ENCODE measurements at places on chromosomes 7 and 10.

DNA sequence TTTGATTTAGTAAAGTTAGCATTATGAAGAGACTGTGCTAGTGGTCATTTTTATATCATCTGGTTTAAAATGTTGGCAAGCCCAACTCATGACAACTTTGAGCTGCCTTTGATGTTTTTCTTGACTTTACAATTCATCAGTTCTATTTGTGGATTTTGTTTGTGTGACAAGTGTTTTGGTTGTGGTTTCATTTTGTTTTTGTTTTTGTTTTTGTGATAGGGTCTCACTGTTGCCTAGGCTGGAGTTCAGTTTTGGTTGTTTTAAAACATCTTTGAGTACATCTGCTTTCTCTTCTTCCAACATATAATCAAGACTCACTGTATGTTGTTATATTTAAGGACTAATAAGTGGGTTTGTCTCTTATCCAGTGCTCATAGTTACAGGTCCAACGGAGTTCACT, 17.6 kb upstream of the SFR1 start:
- DNase-seq = no peak

DNA sequence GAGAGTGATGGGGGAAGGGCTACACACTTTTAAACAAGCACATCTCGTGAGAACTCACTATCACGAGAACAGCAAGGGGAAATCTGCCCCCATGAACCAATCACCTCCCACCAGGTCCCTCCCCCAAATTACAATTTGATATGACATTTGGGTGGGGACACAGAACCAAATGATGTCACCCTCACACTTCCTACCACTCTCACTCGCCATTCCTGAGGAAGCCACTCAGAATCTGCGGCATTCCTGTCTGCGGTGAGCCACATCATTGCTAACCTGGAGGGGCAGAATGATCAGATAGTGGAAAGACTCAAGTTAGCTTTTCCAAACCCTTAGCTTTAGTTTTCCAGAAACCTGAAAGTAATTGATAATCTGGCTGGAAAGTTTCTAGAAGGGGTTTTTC, 66.9 kb downstream of the MYO3A start:
- no peak for DNase-seq

GRCh38 chr7:130379921-130380860, at the start of gene CPA1:
Gene CPA1 (plus strand): TSS chr7:130380494. CDS start chr7:130380521, 27 bp downstream.
- DNase-seq = no peak

DNA sequence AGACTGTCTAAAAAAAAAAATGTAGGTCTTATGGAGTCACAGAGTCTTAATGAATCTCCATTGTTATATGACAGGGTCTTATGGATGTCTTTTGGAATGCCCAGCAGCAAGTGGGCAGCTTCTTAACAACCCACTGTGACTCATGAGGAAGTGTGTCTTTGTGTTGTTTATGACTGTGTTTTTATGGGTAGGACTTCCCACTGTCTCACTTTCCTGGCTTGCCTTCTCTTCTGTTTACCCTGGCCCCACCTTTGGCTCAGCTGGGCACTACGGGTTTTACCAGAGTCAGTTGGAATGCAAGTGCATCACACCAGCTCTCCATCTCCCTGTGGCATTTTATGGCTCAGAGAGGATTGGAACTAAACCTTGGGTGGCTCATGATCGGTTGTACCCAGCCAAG, 580.5 kb downstream of the AUTS2 start:
- DNase-seq = no peak

DNA sequence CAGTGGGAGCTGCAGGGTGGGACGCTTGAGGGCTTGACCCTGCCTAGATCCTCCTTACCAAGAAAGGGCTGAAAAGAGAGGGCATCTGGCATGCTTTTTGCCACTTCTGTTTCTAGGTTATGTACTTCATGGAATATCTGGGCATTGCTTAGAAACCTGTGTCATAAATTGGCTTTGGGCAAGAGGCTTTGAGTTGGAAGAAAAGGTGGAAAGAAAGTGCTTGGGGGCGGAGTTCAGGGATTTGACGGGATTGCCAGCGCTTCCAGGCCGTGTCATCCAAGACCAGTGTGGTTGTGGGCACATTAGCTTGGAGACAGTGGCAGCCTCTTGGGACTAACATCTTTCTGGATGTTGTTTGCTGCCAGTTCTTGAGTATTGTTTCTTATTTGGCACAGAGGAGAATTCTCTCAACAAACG, 825 bp downstream of the ZNF862 start:
- no peak for DNase-seq

- no peak for DNase-seq
These were observed 149.9 kb downstream of the ANKRD30A start for GRCh38 chr10:37275216-37275777.

DNA sequence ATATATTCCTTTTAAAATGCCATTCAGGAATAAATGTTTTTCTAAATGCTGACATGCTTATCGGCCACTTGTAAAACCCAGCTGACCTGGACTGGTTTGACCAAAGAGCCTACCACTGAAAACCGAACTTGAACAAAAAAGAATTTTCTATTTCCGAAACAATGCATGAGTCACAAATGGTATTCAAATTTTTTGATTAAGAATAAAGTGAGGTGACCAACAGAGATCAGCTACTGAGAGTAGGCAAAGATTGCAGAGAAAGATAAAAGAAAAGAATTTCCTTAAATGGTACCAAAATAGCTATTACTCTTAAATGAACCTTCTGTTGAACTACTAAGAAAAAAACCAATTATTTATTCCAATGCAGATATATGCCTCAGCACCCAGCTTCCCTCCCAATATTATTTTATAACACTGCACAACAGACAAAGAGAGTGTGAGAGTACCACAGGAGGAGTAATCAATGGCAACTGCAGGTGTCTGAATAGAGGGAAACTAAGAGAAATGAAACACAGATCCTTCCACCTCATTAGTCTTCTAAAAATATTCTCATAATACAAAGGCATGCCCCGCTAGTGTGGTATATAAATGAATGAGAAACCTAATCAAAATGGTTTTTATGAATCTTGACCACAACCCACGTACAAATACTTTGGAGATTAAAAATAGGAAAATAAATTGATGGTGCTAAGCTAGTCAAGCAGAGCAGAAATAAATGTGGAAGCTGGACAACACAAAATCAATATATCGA, 20.1 kb downstream of the OSBPL3 start:
- no peak for DNase-seq

- DNase-seq = no peak
These were observed 714.1 kb downstream of the PARD3 start for GRCh38 chr10:34101001-34101400.

- DNase-seq = no peak
These were observed 70.0 kb downstream of the WAPL start for GRCh38 chr10:86451604-86451960.

GRCh38 chr7:158602905-158603772, 15.5 kb upstream of the PTPRN2 start:
- DNase-seq = no peak

- no peak for DNase-seq
These were observed 450.7 kb downstream of the HTR7 start for GRCh38 chr10:90407131-90407530.

GRCh38 chr7:93949423-93949822, 27.9 kb downstream of the GNG11 start:
- DNase-seq = no peak

Measured in activated CD4-positive, CD25-positive, alpha-beta regulatory T cell treated with anti-CD3 and anti-CD28 coated beads, Interleukin-2, amount 50 U/mL, for 16 hours (primary cell).